Activated effector memory CD4-positive, alpha-beta T cell treated with Interleukin-2 at 50 U/mL for 16 hours (primary cell): ENCODE measurements at places on chromosomes 4 and X.

DNA sequence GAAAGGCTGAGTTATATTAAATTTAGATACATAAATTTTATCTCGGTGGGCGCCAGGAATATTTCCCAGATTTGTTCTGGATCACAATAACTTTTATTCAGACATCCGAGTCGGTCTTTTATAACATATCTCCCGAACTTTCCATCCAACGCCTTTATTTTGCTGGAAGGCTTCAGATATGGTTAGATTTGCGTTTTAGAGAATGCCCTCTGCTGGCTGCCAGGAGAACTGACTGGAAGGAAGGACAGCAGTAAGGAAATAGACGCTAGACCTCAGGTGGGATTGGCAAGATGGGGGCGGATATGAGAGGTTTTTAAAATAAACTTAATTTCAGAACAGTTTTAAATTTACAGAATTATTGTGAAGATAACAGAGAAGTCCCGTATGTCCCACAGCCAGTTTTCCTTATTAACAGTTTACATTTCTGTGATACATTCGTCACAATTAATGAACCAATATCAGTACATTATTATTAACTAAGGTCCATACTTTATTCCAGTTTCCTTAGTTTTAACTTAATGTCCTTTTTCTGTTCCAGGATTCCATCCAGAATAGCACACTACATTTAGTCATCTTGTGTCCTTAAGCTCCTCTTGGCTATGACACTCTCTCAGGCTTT, 4.6 kb upstream of the KANTR start:
- DNase-seq: no peak

DNA sequence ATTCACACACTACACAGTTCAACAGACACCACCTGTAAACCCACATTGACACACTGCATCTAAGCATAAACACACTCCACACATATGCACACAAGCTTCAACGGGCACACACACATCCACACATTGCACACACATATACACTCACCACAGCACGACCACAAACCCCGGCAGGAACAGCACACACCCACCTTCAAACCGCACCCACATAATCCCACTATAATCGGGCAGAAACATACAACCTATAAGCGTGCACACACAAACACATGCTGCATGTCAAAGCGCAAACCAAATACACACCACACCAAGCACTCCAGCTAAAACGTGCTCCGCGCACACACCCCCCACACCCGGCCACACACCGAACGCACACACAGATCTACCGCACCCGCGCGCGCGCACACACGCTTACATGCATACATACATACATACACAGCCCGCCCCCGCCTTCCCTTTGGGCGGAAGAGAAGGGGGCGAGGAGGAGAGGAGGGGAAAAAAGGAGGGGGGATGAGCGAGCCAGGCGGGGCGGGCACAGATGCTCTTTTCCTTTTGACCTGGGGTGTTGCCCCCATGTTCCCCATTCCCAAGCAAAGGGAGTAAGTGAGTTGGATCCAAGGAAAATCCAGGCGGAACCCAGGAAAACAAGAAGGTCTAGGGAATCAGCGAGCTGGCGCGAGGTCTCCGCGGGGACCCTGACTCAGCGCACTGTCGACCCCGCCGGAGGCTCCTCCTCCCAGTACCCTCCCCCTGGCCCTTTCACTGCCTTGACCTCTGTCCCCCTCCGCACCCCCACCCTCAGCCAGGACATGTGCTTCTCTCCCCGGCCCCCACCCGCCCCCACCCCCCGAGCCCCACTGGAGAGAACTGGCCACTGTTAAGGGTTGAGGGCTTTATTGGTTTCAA, 9.9 kb downstream of the ARHGAP36 start:
- no peak for DNase-seq

- DNase-seq: no peak
Observed at GRCh38 chrX:14508025-14508690, 21.2 kb upstream of the GLRA2 start.

DNA sequence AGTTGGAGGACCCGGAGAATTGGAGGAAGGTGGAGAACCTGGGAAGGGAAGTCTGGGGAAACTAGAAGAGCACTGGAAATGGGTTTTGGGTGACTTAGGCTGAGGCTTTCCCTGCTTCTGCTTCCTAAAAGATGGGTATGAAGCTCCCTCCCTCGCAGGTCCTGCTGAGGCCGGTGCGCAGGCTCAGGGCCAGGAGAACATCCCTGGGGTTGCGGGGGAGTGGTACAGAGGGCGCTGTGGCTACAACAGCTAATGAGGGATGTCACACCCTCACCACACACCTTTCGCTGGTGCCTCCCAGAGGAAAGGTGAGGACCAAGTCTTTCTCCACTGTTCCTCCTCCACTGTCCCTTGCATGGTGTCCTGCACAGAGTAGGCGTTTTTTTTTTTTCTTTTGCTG, 15.8 kb downstream of the APLN start:
- DNase-seq: no peak

GRCh38 chrX:72621625-72622485, 49.2 kb upstream of the HDAC8 start:
- DNase-seq: no peak

DNA sequence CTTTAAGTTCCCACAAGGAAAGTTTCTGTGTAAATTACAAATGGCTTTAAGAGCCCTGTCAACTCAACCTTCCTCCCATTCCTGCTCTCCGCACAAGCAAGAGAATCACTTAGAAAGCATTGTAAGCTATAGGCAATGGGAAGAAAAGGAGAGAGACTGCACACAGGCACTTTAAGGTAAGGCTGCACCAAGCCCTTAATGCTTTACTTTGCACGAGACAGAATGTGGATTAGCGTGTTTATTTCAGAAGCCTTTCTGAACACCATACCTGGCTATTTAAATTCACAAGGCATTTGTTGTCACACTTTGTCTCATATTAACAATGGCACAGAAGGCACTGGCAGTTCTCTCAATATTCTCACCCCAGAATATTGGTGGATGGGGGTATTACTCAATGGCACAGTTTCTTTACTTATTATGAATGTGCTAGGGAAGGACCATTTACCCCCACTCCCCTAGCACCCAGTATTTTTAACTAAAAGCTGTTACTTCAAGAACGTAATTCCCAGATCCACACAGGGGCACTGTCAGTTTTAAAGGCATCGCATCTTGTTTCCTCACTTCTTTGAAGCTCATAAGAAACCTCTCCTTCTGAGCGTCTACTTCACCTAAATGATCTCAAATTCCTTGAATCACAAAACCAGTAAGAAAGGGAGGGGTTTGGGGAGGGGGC, 150.0 kb downstream of the MAML3 start:
- DNase-seq: no peak

DNA sequence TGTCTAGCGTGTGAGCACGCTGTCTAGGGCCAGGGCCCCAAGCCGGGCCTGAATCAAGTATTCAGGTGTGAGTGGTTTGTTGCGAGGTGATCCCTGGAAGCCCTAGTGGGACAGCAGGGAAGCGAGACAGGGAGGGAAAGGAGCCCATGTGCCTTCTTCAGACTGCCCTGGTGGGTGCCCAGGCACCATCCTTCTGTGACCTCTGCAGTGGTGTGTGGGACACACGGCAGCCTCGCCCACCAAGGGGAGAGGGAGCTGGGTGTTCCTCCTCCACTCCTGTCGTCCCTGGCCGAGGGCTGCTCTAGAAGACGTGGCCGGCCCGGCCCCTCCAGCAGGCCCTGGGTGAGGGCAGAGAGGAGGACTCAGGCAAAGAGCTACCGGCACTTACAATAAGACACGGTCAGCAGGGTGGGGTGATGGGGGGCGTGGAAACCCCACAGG, 47.4 kb downstream of the HTRA3 start:
- DNase-seq: no peak
